ENCODE measurements at places on chromosomes 12 and 14. TPM values are rescaled to one million over a fixed set of nuclear protein-coding genes. Genes with fewer than 3 reads are reported as not detected.

NANOG gene
- not detected for total RNA-seq

PXN gene
- 158 TPM for total RNA-seq

AQP2 gene
- total RNA-seq, result not detected

RFLNA gene
- total RNA-seq, result not detected

TOMM20L gene
- total RNA-seq, result not detected

SIRT4 gene
- 6.0 TPM for total RNA-seq

TMCC3 gene
- 9.7 TPM for total RNA-seq

DNA sequence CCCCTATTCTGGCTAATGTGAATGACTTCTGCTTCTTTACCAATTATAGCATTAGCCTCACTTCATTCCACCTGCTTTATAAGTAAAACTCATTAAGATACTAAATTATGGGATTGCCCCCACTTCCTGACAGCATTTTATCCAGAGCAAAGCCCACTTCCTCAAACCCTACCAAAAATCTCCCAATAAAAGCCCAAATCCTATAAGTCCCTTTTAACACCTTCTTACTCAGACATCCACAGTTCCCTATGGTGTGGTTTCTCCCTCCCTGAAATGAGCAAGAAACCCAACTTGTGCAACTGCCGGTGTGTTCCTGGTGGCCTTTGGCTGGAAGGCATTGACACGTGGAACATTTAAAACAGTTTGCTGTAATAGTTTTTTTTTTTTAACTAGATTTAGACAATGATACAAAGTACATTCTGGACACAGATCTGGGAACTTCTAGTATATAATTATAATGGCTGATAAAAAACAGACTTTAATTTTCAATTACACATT is 53.1 kb downstream of the BRMS1L start:
- DNase-seq, result no peak

- no peak for DNase-seq
These were observed 43.9 kb downstream of the PPP4R3A start for GRCh38 chr14:91466192-91466591.

DNA sequence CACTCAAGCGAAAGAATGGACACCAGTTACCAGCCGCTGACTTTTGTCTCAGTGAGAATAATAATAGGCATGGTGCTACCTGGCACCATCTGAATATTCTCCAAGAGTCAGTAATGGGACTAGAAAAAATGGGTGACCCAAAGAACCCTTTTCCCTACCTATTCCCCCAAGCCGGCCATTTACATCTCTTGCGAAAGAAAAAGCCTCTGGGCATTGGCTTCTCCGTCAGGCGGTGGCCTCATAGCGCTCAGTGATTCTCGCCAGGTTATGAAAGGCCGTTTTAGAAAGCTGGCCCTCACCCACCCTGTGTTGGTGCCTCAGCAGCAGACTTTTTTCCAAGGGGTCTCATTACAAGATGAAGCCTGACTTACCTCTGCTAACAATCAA is 523 bp upstream of the SLC6A15 start:
- no peak for DNase-seq

GRCh38 chr12:52189376-52190174 is 2.2 kb downstream of the KRT80 start:
- DNase-seq, result no peak

GRCh38 chr12:111201495-111202236 is 167.2 kb downstream of the PHETA1 start:
- no peak for DNase-seq

GRCh38 chr14:51870606-51871005 is 10.2 kb downstream of the GNG2 start:
- no peak for DNase-seq

- DNase-seq, result no peak
These were observed 465.3 kb downstream of the RAD51B start for GRCh38 chr14:68284834-68285233.

DNA sequence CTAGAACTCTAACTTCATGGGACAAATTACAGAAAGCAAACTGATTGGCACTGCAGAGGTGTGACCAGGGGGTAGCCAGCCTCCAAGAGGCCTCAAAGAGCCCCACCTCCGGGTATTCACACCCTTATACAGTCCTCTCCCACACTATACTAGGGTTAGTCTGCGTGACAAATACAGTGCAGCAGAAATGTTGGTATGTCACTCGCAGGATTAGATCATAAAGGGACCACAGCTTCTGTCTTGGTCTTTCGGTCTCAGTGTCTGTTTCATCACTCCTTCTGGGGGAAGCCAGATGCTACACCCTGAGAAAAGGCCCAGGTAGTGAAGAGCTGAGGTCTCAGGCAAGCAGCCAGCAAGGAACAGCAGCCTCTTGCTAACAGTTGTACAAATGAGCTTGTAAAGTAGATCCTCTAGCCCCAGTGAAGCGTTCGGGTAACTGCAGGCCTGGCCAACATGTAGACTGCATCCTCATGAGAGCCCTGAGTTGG is 68.9 kb upstream of the SAV1 start:
- peak; percentile 37 for DNase-seq

All from naive thymus-derived CD4-positive, alpha-beta T cell (primary cell).